ENCODE measurements at places on chromosomes 16 and 17.

- no peak for DNase-seq
Observed at GRCh38 chr16:31268033-31268365, 8.2 kb downstream of the ITGAM start.

GRCh38 chr17:79933863-79934652, 94.8 kb upstream of the CBX4 start:
- DNase-seq, result no peak

DNA sequence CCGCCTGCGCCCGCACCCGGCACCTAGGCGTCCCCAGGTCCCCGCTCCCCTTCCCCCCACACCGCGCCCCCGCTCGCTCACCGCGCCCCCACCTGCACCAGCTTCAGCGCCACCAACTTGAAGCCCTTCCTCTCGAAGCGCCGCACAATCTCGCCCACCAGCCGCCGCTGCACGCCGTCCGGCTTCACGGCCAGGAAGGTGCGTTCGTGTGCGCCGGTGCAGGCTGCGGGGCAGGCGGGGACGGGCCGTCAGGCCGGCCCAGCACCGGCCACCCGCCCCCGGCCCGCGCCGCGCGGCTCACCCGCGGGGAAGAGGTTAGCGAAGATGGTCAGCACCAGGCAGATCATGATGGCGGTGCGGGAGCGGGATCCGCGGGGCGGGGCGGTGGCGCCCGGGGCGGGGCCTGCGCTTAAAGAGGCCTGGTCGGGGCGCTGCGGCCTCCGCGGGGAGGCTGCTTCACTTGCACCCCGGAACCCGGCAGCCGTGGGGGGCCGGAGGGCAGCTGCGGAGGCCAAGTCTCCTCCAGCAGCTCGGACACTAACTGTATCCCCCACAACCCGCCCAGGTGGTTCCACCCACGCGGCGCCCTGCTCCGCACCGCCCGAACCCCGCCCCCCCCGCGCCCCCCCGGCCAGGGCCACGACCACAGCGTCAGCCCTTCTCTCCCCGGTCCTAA, at the start of gene NME3:
Gene NME3, minus strand, starts transcription at position 356 of the 676 bp plus-strand sequence. Its CDS starts 9 bp downstream, at position 347.
- peak; percentile 39 for DNase-seq

- no peak for DNase-seq
Observed at GRCh38 chr16:86566966-86567700, 504 bp downstream of the FOXC2 start.

DNA sequence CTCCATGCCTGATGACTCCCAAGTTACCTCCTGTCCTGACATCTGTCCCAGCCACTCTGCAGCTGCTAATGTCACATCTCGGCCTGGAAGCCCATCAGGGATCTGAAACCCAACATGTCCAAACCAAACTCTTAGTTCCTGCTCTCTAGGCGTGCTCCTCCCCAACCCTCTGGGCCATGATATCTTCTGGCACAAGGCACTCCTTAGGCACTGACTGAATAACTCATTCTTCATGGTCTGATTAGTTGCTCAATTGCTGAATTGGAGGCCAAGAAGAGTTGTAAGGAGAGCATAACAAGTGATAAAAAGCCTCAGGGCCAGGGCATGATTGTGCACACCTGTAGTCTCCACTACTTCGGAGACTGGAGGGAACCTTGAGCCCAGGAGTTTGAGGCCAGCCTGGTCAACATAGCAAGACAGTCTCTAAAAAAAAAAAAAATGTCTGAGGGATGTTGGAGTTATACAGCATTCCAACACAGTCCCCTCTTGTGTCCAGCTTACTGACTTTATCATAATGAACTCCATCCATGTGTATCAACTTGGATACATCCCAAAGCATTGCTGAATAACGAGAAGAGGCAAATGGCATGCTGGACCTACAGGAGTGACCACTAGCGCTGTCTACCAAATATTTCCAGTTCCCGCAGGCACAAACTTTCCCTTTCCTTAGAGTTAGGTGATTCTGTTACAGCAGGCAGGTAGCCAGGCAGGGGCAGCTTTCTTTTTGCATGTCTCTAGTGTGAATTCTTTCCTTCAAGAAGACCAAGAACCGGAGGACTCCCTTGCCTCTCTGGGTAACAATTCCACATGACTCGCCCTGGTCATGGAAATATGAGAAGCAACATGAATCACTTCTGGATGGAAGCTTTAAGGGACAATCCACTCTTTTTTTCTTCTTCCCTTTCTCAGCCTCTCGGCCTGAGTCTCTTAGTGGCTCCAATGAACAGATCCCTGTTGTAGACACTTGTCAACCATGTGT, 18.1 kb upstream of the SHCBP1 start:
- DNase-seq, result no peak

DNA sequence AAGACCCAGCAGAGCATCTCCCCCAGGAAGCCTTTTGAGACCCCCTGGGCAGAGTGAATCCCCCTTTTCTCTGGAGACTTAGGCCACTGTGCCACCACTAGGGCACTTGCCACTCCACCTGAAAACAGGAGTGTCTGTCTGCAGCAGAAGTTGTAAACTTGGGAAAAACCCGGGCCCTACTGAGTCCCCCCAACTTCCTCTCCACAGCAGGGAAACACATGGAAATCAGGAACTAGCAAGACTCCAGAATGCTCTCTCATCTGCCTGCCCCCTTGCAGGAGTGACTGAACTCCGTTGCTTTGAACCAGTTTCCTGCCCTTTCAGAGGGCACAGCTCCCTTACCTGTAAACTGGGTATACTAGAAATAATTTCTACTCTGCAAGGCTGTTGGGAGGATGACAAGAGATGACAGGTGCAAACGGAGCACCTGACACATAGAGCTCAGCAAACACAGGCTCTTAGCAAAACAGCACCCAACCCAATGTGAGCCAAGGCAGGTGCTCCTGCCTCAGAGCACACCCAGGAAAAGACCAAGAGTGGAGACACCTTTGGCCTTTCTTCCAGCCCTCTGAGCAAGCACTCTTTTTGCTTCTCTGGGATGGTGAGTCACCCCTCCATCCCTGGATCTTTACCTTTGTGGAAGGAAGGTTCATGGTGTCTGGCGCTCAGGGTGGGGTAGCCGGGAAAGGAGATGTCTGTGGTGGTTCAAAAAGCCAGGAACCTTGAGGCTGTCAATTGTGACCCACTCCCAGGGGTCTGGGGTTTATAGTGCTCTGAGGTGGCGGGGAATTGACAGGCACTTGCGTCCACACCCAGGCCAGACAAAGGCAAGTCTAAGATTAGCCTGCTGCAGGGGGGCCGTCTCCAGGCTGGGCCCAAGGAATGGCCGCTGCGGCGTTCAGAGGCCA, at the start of gene HCRT:
Gene HCRT, minus strand, starts transcription at position 740 of the 908 bp plus-strand sequence. Its CDS starts 87 bp downstream, at position 653.
- no peak for DNase-seq

- no peak for DNase-seq
Observed at GRCh38 chr17:7706631-7707354, 1.8 kb downstream of the EFNB3 start.

GRCh38 chr16:20906341-20907255, 6.0 kb downstream of the LYRM1 start:
- DNase-seq, result no peak

DNA sequence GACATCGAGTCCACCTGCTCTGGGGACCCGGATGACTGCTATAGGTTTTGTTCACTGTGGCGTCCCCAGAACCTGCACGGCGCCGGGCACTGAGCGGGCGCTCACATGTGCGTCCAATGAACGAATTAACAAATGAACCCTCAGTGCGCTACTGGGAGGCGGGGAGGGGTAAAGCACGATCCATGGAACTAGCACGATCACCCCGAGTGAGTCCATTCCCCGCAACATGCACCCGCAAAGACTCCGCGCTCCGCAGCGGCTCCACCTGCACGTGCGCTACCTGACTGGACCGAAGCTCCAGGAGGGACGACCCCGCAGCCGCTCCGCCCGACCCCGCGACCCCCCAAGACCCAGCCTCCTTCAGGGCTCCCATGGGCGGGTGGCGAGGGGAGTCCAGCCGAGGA, 491 bp downstream of the TRAP1 start:
- no peak for DNase-seq

DNA sequence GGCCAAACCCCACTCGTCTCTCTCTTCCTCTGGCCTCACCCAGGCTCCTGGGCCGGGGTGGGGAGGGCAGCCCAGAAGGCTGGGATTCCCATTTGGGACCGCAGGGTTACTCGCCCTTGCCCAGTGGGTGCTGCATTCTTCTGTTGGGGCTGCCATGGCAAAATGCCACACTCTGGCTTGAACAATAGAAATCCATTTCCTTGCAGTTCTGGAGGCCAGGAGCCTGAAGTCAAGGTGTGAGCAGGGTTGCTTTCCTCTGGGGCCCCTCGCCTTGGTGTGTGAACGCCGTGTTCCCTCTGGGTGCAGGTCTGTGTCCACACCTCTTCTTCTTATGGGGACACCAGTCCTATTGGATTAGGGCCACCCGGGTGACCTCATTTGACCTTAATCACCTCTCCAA, 105.8 kb upstream of the GSE1 start:
- DNase-seq, result no peak

DNA sequence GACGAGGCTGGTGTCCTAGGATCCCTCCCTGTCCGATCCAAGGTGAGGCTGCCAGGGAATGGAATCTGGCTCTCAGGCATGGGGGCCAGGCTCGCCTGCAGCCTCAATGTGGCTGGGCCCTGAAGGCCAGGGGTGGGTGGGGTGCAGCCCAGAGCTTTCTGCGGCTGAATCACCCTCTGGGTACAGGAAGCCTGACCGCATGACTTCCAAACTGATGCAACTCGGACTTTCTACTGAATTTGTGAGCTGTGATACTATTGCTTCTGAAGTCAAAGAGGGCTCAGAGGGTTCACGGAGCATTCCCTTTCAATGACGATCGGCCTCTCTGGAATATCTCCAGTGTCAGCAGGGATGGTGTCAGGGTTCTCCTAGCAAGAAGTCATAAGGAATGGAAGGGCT, 123.7 kb downstream of the METRNL start:
- DNase-seq, result no peak

- DNase-seq, result no peak
Observed at GRCh38 chr17:1906662-1907101, 76.9 kb downstream of the RPA1 start.

- DNase-seq, result no peak
Observed at GRCh38 chr17:82236142-82236971, 7.5 kb downstream of the SLC16A3 start.

DNA sequence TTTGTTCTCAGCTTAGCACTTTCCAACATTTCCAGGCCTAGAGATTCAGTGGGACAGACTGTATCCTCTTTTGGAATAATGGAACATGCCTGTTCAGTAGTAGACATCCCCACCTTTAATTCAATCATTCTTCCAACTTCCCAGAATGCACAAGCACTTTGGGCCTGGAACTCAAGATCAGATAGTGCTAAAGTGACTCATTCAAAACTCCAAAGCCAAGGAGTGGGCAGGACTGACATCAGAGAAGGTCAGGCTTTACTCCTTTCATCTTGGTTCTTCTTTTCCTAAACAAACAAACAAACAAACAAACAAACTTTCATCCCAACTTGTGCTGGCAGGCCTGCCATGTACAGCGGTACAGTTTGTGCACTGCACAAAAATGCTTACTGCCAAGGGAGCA, 172.0 kb downstream of the AXIN2 start:
- DNase-seq, result no peak

- no peak for DNase-seq
Observed at GRCh38 chr16:83727018-83727417, 80.8 kb upstream of the HSBP1 start.

GRCh38 chr17:82333279-82334171, at the start of gene SECTM1:
TSS of gene SECTM1 (minus strand) at chr17:82333766. CDS start at chr17:82327240, 6,526 bp downstream.
- no peak for DNase-seq

GRCh38 chr17:72434581-72434980, 313.8 kb downstream of the SOX9 start:
- no peak for DNase-seq

- DNase-seq, result no peak
Observed at GRCh38 chr16:73973174-73973573, 323.4 kb upstream of the PSMD7 start.

DNA sequence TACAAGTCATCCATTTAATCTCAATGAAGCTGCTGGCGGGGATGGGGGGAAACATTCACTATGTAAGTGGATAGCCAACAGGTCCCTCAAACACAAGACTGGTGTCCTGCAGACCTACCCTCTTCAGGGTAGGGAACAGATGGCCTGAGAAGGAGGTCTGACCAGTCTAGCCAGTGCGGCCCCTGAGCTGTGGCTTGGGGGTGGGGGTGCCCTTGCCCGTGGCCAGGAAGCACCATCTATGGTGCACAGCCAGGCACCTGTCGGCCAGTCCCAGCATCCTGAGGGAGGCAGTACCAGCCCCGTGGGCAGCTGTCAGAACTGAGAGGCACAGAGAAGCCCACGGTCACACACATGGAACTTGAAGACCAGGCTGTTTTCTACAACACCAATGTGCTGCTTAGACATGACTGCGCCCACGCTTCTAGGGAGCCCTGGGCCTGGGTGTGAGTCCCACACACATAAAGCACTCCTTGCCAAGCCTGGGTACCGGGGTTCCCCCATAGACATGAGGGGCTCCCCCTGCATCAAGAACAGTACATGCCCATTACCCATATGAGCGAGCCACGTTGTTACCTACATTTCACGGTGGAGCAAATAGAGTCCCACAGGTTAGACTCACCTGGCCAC, 40.9 kb downstream of the RMI2 start:
- DNase-seq, result no peak

- no peak for DNase-seq
Observed at GRCh38 chr16:87233928-87234327, 83.3 kb downstream of the C16orf95 start.

GRCh38 chr16:51755577-51756355, 604.7 kb upstream of the SALL1 start:
- DNase-seq, result no peak

DNA sequence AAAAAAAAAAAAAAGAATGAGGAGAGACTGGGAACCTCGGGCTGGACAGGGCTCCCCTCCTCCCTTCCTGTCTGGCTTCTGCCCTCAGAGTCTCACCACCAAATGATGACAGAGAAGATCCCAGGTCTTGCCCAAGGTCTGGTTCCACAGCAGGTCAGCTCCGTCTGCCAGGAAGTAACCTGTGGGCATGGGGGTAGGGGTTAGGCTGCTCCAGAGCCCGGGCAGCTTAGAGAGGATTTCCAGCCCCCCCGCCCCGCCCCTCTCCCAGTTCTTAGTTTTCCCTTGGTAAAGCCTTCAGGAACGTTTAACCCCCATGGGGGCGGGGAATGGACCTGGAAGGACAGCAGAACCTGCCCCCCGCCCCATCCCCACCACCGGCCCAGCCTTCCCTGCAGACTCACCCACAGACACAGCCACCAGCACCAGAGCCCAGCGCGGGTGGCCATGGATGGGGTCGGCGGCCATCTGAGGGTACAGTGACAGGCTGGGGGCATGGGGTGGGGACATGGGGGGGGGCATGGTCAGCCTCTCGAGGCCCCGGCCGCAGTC, 700 bp downstream of the TLCD2 start:
- no peak for DNase-seq

DNA sequence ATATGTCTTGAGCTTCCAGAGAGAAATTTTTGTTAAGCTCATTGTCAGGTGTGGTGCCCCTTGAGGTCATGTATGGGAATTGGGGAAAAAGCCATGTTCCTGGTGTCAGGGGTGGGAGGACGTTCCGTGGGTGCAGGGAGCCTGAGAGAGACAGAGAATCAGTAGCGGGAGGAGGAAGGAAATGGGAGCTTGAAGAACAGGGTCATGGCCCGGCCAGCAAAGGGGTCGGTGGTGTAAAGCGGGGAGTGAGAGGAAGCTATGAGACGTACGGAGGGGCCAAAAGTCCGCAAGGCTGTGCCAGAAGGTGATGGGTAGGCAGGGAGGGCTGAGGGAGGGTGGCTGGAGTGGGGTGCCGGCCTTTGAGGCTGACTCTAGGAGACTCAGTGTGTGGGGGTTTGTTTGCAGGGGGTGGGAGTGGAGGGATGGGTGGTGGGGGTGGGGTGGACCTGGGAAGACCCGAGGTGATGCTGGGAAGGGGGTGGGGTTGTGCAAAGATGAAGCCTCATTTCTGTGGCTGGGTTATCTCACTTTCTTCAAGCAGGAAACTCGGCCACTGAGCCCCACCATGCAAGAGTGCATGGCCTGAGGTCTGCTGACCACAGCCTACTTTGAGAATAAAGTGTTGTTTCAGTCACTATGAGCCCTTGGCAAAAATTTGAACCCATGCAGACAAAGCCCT, 63.6 kb downstream of the PLCG2 start:
- DNase-seq, result no peak

Measured in stimulated activated CD8-positive, alpha-beta memory T cell treated with anti-CD3 and anti-CD28 coated beads, Interleukin-15, amount 100 ng/mL, for 4 hours (primary cell).